Temporal lobe (tissue), 4 donors: ENCODE measurements at places on chromosomes 3 and 15. TPM values are rescaled to one million over a fixed set of nuclear protein-coding genes. Genes with fewer than 3 reads are reported as not detected.

The HCLS1 gene
- 0.74 TPM for total RNA-seq

The ASTE1 gene
- 7.4 TPM for total RNA-seq

The SLITRK3 gene
- 10.3 TPM for total RNA-seq

The RPL35A gene
- 704 TPM for total RNA-seq

The GRK7 gene
- total RNA-seq: 0.25 TPM

The UROC1 gene
- total RNA-seq: not detected

The CYP11A1 gene
- not detected for total RNA-seq

The PROS1 gene
- 7.6 TPM for total RNA-seq

The C2CD4A gene
- total RNA-seq: not detected

The RTP1 gene
- 0.25 TPM for total RNA-seq

The MAGEL2 gene
- total RNA-seq: 2.0 TPM

The GNB5 gene
- total RNA-seq: 38.4 TPM

The GABRA5 gene
- total RNA-seq: 27.8 TPM

The ARPIN gene
- total RNA-seq: 14.5 TPM

The FETUB gene
- not detected for total RNA-seq

The CD80 gene
- 0.49 TPM for total RNA-seq

The SCAMP5 gene
- total RNA-seq: 49.2 TPM

The ANKDD1A gene
- 12.0 TPM for total RNA-seq

The NOX5 gene
- total RNA-seq: not detected

The SPATA12 gene
- not detected for total RNA-seq

The TMEM158 gene
- total RNA-seq: 14.5 TPM

The RHCG gene
- total RNA-seq: 1.7 TPM

The ADIPOQ gene
- not detected for total RNA-seq

The HTR3E gene
- not detected for total RNA-seq

The TNNC1 gene
- total RNA-seq: 0.49 TPM

The SPATA16 gene
- total RNA-seq: not detected

The TMEM45A gene
- total RNA-seq: 3.7 TPM

The ACAD9 gene
- total RNA-seq: 24.3 TPM

The ALPK3 gene
- total RNA-seq: 0.98 TPM

The CKMT1A gene
- total RNA-seq: 4.7 TPM
